Left lobe of liver (tissue), 2 donors: ENCODE measurements at places on chromosomes 7 and 10.

GRCh38 chr10:101140950-101141615, 10.0 kb downstream of the TLX1 start:
- no peak for DNase-seq

GRCh38 chr10:71048971-71049615, 160.7 kb upstream of the PCBD1 start:
- no peak for DNase-seq

GRCh38 chr10:82278401-82279182, 403.6 kb downstream of the NRG3 start:
- DNase-seq, result no peak

DNA sequence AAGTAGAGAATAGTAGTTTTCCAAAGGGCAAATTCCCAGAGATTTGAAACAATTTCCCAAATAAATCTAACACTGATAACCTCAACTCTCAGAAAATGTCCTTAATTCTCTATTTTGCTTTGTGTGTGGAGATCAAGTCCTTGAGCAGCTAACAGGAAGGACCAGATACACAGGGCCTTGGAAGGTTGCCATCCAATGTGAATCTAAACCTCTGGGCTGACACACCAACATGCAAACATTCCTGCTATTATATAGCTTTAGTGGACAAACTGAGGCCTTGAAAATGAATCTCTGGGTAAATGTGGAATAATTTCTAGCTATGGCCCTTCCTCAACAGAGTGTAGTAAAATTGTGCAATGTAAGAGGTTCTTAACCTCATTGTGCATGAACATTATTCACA, 44.1 kb upstream of the PARD3 start:
- DNase-seq, result no peak

DNA sequence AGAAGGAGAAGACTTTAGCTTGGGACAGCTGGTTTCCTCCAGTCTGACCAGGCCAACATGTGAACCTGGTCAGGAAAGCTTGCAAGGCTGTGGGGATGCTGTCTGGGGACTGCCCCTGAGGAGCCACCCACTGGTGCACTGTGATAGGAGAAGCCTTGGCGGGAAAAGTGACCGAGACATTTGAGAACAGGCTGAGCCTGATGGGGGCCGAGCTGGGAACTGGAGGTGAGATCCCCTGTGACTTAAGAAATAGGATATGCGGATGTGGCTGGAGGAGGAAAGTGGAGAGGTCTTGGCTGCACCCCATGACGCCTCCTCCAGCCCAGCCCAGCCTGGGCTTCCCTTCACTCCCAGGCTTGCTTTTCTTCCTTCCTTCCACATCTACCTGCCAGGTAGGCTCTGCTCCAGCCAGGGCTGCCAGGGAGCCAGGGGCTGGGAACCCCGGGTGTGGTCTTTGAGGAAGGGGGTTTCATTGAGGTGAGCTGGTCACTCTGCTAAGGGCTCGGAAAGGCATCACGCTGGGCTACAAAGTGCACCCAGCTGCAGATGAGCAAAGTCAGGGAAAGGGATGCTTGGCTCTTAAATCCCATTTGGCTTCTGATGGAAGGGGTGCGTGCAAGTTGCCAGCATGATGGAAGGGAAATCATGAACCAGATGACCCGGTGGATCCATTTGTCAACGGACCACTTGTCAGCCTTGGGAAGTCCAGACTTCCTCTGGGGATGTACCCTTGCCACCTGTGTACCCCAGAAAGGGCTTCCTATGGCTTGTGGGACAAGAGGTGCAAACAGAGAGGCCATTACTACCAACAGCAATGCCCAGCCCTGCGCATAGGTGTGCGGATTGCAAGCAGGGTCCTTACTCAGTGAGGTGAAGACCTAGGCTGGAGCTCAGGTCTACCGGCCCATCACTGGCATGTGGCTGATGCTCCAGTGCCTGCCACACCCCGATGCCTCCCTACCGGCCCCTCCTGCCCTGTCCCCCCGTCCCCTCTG, 66.3 kb downstream of the C10orf143 start:
- DNase-seq, result no peak

GRCh38 chr10:107481224-107481623, 316.7 kb upstream of the SORCS1 start:
- DNase-seq, result no peak

GRCh38 chr7:12294701-12295100, 83.6 kb downstream of the TMEM106B start:
- no peak for DNase-seq

GRCh38 chr10:31013331-31013730, 18.3 kb downstream of the ZNF438 start:
- no peak for DNase-seq

DNA sequence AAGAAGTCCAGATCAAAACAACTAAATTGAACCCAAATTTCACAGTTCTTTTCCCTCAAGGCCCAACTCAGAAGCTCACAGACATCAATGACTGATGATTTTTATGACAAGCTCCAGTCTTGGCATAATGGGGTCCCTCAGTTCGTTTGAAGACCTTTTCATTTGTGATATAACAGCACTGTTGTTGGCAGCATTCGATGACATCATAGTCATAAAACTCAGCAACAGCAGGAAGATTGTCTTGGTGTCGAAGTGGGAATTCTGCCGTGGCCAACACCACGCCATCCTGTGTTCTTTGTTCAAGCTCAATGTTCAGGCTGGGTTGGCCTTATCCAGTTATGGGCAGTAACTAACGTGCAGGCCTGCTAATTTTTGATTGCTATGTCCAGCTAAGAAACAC, 261.7 kb downstream of the C7orf25 start:
- DNase-seq, result no peak

GRCh38 chr10:94710578-94710977, 27.0 kb downstream of the CYP2C18 start:
- no peak for DNase-seq

GRCh38 chr10:72348282-72348681, 6.4 kb downstream of the DNAJB12 start:
- DNase-seq, result no peak

DNA sequence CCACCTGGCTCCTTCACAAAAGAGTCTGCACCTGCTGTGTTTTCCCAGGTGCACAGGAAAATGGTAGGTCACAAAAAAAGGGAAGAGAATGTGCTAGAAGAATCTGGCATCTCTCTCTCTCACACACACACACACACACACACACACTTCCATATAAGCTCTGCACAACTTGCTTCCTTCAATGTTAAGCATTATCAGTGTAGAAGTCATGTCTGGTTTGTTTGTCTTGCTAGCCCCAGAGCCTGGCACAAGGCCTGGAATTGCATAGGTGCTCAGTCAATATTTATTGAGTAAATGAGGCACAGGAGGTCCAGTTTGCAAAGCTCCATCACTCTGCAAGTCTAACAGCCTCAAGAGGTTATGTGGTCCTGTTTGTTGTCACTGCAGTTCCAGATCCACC, 867.3 kb upstream of the AUTS2 start:
- DNase-seq, result peak; percentile 67

DNA sequence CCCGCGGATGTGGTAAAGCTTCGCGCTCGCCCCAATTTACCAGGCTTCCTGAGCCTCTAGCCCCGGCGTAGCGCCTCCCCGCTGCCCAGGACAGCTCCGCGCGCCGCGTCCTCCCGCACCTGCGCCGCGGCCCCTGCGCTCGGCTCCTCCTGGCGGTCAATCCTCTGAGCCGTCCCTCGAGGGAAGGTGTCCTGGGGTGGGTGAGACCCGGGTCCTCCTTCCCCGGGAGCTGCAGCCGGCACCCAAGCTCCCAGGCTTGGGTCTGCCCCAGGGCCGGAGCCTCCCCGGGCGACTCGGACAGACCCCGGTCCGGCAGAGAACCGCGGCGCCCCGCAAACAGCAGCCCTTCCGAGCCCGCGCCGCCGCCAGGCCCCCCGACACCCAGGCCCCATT, 512 bp downstream of the OSBPL3 start:
- peak; percentile 55 for DNase-seq

GRCh38 chr7:20520530-20520929, 94.9 kb upstream of the ABCB5 start:
- no peak for DNase-seq
